ENCODE measurements at places on chromosomes 5 and 9.

- DNase-seq: no peak
Observed at GRCh38 chr9:13929013-13929412, 384.9 kb downstream of the NFIB start.

DNA sequence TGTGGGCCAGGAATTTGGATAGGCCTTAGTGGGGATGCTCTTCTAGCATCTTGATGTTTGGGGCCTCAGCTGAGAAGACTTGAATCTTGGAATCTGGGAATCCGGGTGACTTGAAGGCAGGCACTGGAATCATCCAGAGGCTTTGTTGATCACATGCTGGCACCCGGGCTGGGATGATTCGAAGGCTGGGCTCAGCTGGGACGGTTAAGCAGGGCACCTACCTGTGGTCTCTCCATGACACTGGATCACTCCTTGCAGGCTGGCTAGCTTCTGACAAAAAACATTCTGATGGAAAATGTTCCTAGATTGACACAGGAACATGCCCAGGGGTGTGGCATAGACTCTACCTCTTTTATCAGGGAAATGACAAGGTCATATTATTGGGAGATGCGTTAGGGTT lies 149.1 kb downstream of the TENT4A start:
- no peak for DNase-seq

DNA sequence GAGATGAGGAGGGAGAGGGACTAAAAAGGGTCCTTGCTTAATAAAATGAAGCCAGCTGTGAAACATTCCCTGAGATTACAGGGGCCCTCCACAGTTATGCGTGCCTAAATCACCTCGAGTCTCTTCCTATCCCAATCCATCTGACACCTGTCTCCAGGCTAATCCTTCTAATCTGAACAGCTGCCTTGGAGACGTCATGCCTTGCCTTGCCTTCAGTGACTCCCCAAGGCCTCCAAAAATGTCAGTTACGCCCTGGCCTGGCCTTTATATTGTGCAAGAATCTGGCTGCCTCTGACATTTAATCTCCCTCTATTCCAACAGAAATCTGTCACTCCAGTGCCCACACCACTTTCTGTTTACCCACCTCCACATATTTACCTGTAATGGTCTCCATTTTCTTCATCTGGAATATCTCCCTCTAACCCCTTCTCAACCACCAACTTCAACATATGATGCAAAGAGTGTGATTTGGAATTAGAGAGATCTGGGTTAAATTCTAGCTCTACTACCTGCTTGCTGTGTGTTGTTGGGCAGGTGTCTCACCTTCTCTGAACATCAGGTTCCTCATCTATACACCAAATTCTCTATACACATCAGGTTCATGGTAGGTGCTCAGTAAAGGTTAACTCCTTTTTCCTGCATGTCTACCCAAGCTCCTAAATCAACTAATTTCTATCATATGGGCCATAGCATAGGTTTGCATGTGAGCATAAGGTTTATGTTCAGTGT lies 57.9 kb downstream of the PTCD2 start:
- DNase-seq: no peak

GRCh38 chr5:68268101-68268851 lies 52.7 kb downstream of the PIK3R1 start:
- no peak for DNase-seq

DNA sequence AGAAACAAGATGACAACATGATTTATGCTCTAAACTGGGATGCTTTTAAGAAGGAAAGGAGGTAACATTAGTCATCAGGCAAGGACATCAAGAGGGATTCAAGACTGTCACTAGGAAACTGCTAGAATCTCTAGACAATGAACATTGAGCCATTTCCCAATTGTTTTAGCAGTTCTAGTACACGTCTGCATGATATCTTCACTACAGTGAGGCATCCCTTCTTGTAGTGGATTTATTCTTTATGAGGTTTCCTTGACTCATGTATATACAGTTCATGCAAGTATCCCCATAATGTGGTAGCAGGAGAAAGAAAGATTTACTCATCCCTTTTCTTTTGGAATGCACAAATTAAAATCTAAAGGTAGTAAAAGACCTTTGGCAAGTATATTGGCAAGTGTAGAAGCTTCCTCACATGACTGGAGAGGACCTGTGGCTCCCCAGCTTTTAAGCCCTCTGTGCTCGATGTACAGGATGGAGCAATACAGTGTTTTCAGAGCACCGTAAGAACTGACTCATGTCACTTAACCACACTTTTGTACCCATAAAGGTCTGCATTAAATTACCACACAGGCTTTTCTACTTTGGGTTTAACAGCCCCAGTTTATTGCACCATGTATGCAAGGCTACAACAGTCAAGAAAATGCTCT lies 335.9 kb downstream of the SEMA5A start:
- no peak for DNase-seq

DNA sequence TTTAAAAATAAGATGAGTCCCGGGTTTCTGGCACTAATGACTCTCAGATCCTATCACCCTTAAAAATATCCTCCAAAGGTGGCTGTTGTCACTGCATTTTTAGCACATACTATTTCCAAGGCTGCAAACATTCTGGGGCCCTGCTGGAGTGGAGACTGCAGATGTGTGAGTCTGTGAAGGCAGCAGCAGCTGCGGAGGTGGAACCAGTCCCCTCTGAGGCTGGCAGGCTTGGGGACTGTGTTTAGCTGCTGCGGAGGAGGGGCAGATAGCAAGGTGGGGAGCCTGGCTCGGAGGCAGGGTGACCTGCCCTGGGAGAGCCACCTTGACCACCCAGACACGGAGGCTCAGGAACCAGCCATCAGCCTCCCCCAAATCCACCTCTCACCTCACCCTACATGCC lies 77.0 kb downstream of the C5orf15 start:
- DNase-seq: no peak

GRCh38 chr5:83031381-83031780 lies 45.8 kb downstream of the TMEM167A start:
- DNase-seq: no peak

GRCh38 chr9:444528-444927 lies 229.9 kb downstream of the DOCK8 start:
- no peak for DNase-seq

DNA sequence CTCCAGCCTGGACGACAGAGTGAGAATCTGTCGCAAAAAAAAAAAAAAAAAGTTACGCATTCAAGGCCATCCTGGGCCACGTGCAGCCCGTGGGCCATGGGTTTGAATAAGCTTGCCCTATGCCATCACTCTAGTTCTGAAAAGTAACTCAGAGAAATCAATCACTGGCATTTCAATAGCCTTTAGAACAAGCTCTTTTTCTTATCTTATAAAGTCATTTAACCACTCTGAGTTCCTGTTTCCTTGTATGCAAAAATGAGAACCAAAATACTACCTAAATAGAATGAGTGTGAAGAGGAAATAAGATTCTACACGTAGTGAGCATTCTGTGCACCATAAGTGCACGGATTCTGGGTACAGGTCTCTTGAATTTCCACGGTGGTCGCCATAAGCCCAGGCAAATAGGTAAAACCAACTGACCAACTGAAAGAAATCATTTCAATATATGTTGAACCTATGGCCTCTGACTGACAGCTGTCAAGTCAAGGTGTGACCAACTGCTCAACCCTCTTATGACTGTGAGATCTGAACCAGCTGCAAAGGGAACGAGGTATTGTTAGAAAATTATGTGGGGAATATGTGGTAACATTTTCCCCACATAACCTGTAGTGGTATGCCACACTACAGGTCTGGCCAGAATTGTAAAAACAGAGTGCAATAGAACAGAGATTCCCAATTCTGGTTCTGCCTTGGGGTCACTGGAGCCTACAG lies 143.9 kb upstream of the LHFPL2 start:
- no peak for DNase-seq

Measured in cortex of kidney (tissue), 1 donor.